Liver (tissue), 10 donors: ENCODE measurements at places on chromosomes 12 and 14. TPM values are rescaled to one million over a fixed set of nuclear protein-coding genes. Genes with fewer than 3 reads are reported as not detected.

DNA sequence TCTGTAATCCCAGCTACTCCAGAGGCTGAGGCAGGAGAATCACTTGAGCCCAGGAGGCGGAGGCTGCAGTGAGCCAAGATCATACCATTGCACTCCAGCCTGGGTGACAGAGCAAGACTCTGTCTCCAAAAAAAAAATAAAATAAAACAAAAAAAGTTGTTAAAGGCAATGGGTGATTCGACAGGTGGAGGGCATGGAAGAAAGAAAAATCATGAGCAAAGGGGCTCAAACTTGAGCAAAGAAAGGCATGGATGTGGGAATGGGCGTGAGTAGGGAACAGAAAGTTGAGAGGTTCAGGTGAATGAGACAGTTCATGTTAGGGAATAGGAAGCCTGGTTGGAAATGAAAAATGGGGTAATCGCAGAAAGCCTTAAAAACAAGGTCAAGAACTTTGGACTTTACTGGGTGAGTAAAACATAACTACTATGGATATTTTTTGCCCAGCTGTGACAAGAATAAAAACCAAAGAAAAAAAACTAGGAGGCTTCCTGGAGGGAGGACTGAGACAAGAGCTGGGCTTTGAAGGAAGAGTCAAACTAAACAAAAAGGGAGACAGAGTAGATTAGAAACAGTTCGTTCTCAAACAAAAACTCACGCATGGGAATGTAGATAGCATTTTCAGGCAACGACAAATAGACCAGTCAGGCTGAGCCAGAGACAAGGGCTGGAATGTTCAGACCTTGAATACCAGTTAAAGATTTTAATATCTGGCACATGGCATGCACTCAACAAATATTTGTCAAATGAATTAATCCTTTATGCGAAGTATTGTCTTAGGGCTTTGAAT lies 18.8 kb downstream of the PYM1 start:
- no peak for DNase-seq

- no peak for DNase-seq
Measured at GRCh38 chr14:98682726-98683125, 589.3 kb downstream of the BCL11B start.

GRCh38 chr12:97899956-97900355 lies 437.4 kb downstream of the RMST start:
- no peak for DNase-seq

- no peak for DNase-seq
Measured at GRCh38 chr14:50471838-50472465, 60.4 kb downstream of the MAP4K5 start.

DNA sequence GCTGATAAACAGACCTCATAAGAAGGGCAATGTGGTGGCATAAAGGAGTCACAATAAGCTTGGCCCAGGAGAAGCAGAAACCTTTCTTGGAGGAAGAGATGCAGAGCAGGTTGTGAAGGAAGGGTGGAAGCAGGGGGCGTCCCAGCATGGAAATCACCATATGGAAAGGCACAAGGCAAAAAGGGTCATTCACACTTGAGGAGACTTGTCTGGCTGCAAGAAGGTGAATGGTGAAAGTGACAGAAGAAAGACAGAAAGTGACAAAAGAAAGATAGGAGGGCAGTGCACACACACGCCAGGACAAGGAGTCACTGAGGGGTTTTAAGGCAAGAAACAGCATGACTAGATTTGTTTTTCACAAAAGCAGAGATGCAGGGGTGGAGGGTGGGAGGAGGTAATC lies 38.3 kb downstream of the GALNT4 start:
- no peak for DNase-seq

GRCh38 chr12:110256780-110257431 lies 24.1 kb upstream of the ATP2A2 start:
- DNase-seq: no peak

DNA sequence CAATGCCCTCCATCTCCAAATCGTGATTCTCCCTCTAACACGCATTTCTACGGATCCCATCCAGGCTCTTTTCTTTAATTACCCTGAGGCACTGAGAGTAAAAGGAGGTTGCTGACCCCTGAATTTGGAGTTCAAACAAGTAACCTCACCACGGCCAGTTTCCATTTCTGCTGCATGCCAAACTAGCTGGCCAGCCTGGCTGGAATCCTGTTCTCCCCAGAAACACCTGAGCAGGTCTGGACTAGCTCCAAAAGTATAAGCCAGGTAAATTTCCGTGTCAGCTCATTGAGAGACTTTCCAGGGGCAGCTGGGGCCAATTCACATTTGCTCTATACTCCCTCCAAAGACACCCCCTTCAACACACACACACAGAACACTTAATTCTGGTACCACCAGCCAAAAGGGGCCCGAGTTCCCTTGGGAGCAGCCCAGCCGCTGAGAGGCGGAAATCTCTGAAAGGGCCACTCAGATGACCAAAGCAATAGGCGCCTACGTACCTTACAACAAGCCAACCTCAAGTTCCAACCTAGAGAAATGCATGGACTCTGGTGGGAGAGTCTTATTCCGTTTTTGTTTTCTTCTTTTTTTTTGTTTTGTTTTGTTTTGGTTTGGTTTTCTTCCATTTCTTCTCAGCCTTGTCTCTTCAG lies 131.4 kb downstream of the NDUFA12 start:
- no peak for DNase-seq

- DNase-seq: no peak
Measured at GRCh38 chr14:87430810-87431209, 562.2 kb downstream of the GALC start.

- DNase-seq: peak; percentile 49
Measured at GRCh38 chr14:90060312-90060964, 1.4 kb upstream of the KCNK13 start.

GRCh38 chr12:66699738-66700482 lies 21.0 kb upstream of the GRIP1 start:
- no peak for DNase-seq

GRCh38 chr12:53236443-53237111 lies 4.6 kb upstream of the RARG start:
- no peak for DNase-seq

GRCh38 chr14:101043891-101044290 lies 140.4 kb upstream of the RTL1 start:
- DNase-seq: no peak

DNA sequence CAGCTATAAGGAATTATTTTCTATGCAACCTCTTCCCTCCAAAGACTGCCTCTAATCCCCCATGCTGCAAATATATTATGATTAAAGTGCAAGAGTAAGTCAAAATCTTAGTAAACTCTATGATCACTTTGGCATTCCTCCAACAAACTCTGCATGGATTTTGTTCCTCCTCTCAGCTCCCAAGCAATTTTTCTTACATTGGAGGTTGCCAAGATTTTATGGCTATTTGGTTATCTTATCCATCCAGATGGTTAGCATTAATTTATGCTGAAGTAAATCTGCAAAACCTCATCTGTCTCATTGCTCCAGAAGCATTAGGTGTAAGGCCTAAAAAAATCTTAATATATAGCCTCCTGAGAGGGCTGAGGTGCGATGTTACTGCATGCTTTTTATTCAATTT lies 228.1 kb downstream of the CHST11 start:
- no peak for DNase-seq

DNA sequence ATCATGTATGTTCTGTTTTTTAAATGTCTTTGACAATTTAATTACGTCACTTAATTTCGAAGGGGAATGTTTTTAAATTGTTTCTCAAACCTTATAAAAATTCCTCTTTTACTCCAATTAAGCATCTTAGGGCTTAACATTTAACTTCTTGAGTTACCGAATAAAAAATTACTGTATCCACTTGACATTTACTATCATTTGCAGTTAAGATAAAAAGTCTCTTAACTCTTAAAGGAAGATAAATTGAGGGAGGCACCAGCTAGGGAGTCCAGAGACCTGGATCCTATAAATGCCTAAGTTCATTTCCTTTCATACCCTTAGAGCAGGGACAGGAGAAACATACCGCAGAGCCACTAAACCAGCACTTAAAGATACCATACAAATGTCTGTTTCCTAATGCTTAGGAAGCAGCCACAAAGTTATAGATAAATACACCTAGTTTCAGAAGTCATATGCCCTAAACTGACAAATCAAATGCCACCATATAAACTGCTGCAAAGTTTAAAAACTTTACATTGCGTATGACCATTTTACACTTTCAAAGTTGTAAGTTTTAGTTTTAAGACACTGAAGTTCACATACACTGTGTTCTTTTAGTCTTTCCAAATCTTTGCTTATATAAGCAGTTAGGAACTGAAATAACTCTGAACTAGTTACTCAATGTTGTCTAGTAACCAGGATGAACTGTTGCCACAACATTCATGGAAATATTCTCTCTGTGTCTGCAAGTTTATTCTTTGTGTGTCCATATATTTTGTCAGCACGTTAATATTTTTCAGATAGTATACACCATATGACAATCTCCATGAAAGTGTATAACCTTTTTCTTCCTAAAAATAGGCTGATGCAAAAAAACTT lies 71.2 kb downstream of the GALNT4 start:
- DNase-seq: no peak

DNA sequence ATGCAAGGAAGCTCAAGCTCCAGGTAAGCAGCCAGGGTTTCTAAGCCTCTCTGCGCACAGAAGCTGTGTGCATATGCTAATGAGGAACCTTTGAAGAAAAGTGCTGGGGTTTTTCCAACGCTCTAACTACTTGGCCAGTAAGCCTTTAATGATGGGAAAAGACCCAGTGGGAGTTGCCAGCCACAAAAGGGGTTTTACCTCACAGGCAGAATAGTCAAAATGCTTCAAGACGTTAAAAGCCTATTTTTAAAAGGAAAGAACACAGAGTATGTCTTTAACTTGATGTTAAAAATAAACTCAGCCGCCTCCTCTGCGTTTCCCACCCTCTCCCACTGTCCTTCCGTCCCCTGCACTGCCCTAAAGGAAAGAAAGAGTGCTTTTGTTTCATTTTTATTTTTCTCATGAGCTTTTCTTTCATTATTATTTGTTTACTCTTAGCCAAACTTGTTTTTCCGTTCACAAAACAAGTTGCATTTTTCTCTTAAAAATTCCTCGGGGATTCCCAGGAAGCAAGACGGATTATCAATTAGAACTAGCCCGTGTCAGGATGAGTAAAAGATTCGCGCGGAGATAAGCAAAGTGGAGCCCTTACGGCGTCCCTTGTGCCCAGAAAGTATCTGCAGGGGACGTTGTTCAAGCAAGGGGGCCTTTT lies 209.8 kb upstream of the NUDT4 start:
- DNase-seq: no peak

DNA sequence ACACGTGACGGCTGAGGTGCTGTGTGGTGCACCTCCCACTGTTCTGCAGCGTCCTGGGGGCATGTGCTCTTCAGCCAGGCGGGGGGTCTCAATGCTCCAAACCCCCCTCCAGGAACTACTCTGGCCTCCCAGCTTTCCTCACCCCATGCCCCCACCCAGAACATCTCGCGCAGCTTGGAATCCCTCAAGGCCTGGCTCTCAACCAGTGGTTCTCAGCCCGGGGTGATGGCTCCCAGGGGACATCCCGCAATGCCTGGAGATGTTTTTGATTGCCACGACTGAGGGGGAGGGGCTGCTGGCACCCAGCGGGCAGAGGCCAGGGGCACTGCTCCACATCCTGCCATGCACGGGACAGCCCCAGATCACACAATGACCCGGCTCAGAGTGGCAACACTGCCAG lies 78.9 kb upstream of the DICER1 start:
- DNase-seq: no peak

- DNase-seq: no peak
Measured at GRCh38 chr12:31408763-31409162, 82.8 kb upstream of the SINHCAF start.

DNA sequence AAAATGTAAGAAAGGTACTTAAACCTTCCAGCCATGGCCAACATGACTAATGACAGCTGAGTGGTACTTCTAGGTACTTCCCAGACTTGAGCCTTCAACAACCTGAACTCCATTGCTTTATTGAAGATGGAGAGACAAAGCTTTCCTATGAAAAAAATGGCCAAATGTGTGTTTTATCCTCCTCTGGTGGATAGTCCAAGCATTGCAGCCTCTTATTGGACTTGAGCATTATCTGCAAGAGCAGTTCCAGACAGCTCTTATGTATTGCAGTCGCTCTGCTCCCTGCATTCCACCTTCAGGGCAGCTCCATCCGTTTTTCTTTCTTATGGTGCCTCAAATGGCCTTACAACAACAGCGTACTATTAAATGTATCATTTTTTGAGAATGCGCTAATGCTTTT lies 588.2 kb downstream of the NRXN3 start:
- no peak for DNase-seq

Gene BBOF1
- total RNA-seq: 2.4 TPM

Gene ASCL4
- total RNA-seq: not detected

Gene ESR2
- total RNA-seq: 0.09 TPM

Gene TMEM132C
- total RNA-seq: 0.08 TPM

Gene KRT74
- not detected for total RNA-seq

Gene KRT71
- total RNA-seq: not detected

Gene FAM177A1
- total RNA-seq: 38.2 TPM

Gene ESRRB
- total RNA-seq: 0.14 TPM
